ENCODE measurements at places on chromosomes 6 and 20.

- DNase-seq: no peak
Observed at GRCh38 chr6:87968435-87969278, 79.0 kb upstream of the SPACA1 start.

GRCh38 chr6:151014404-151015100 is 149.1 kb downstream of the MTHFD1L start:
- DNase-seq: no peak

- DNase-seq: no peak
Observed at GRCh38 chr6:138523347-138524210, 24.3 kb upstream of the NHSL1 start.

- DNase-seq: no peak
Observed at GRCh38 chr6:164826831-164827468, 482.5 kb downstream of the C6orf118 start.

- DNase-seq: no peak
Observed at GRCh38 chr20:10402938-10403608, 30.9 kb downstream of the MKKS start.

DNA sequence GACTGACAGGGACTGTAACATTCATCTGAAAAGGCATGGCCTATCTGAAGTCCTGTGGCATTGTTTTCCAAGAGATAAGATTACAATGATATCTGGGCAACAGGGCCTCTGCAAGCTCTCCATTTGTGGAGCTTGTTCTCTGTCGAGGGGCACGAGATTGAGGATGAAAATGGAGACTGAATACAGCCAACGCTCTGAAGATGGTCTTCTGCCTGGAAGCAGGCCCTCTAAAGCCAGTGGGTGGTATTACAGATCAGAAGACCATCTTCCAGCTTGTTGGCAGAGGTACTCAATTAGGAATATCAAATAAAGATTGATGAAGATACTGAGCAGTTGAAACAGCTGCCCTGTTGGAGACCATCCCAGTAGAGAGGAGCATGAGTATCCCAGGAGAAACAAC is 288.2 kb downstream of the CENPW start:
- DNase-seq: no peak

GRCh38 chr6:105642708-105643107 is 239.8 kb upstream of the PREP start:
- DNase-seq: peak; percentile 32

- no peak for DNase-seq
Observed at GRCh38 chr20:38651562-38651961, 50.0 kb downstream of the ARHGAP40 start.

DNA sequence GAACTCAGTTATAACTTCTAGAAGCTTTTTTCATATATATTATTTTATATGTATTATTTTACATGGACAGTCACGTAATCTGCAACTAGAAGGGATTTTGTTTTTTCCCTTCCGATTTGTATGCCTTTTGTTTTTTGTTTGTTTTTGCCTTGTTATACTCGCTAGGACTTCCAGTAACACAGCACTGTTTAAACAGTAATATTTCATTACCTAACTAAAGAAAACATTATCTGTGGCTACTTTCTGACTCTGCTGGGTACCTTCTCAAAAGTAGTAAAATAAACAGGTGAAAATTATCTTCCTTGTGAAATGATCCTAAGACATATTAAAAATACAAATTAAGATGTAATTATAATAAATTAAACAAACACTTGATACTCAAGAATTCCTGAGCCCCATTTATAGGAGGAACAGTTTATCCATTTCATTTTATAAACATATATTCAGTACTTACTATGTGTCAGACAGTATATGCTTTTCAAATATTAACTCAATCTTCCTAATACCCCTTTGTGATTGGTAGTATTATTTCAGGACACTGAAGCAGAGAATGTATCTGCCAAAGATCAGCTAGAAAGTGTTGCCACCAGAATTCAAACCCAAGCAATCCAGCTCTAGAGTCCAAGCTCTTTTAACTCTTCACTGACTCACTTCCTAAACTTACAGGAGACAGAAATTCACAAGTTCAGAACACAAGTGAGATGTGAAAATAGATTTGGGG is 65.3 kb downstream of the MAP3K5 start:
- DNase-seq: no peak

DNA sequence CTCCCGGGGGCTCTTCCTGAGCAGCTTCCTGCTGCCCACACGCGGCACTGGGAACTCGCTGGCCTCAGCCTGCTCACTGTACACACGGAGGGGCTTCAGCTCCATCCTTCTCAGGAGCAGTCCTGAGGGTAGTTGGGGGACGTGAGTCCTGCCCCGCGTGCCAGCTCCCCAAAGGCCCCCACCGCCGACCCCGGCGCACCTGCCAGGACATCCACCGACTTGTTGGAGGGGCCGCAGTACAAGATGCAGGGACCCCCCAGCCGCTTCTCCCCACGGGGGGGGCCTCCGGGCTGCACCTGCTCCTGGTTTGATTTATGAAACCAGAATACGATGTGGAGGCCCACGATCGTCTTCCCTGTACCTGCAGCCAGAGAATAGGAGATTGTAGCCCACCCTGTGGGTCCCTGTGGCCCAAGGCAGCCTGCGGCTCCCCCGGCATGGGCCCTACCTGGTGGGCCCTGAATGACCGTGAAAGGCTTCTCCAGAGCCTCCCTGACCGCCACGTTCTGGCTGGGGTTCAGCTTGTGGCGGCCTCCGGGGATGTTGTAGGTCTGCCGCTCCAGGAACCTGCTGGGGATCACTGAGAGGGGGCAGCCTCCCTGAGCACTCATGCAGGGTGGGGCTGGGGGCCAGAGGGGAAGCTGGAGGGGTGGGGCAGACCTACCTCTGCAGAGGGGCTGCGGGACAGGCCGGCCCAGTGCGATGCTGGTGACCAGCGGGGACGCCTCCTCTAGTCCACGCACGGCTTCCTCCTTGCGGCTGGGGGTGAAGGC is 7.9 kb downstream of the FNDC11 start:
- no peak for DNase-seq

DNA sequence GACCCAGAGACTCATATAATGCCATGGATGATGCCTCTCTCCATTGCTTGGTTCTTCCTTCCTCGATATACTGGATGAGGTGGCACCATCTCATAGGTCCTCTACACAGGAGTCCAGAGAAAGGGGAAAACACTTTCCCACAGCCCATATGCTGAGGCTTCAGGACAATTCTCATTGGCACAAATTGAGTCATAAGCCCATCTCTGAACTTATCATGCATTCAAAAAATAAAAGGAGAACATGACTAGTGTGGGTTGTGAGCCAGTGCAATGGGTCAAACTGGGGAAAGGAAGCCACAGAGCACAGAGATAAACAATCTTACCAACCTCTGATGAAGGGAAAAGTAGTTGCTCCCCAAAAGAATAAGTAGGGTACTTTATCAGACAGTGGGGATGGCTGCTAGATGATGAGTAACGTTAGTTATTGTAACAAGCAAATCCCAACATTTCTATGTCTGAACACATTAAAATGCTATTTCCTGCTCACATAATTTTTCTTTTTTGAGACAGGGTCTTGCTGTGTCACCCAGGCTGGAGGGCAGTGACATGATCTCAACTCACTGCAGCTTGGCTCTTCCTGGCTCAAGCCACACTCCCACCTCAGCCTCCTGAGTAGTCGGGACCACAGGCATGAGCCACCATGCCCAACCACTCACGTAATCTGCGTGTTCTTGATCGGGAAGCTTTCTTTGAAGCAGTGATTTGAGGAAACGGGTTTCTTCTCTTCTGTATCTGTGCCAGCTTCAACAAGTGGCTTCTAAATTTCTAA is 27.0 kb downstream of the SOD2 start:
- no peak for DNase-seq

- DNase-seq: no peak
Observed at GRCh38 chr20:41290804-41291389, 26.6 kb downstream of the ZHX3 start.

- peak; percentile 55 for DNase-seq
Observed at GRCh38 chr6:44096612-44097011, 30.6 kb downstream of the MRPL14 start.

DNA sequence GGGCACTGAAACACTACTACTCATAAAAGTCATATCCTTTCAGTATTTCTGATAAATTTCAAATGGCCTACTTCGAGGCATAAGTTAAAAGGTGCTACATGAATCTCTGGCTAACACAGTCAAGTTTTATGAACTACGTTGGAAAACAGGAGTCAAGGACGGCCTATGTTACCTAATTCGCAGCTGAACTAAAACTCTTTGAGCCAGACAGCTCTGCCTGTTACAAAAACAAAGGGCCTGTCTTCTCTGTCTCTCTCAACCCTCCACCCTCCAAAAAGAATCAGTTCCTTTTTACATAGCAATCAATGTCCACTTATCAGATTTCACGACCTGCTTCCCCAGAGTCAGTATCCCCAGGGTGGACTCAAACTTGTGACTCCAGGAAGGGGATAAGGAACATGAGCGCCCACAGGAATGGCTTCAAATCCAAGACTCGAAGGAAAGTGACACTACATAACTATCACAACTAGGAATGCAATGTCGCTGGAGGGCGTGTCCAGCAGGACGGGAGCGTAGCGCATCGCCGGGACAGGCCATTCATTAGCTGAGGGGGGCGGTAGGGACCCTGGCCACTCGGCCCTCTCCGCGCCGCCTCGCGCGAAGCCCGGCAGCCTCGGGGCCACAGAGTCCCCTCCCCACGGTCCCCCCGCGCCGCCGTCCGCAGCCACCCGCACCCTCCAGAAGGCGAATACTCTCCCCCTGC is 591 bp downstream of the IBTK start:
- no peak for DNase-seq

DNA sequence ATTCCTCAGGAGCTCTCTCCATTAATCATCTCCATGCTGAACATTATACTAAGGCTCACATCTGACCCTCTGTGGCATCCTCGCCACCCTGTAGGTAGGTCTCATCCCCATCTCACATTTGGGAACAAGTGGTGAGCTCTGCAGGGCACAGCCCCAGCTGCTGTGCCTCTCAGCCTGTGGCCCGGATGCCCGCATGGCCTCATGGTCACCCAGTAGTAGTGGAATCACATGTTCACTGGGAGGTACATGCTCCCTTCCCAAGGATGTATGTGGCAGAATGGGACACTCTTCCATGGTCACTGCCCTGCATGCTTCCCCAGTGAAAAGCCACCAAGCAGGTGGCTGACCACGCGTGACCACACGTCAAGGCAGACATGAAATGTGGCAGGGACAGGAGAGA is 26.3 kb upstream of the APMAP start:
- DNase-seq: no peak

- DNase-seq: no peak
Observed at GRCh38 chr6:155274106-155274505, 10.3 kb downstream of the CLDN20 start.

DNA sequence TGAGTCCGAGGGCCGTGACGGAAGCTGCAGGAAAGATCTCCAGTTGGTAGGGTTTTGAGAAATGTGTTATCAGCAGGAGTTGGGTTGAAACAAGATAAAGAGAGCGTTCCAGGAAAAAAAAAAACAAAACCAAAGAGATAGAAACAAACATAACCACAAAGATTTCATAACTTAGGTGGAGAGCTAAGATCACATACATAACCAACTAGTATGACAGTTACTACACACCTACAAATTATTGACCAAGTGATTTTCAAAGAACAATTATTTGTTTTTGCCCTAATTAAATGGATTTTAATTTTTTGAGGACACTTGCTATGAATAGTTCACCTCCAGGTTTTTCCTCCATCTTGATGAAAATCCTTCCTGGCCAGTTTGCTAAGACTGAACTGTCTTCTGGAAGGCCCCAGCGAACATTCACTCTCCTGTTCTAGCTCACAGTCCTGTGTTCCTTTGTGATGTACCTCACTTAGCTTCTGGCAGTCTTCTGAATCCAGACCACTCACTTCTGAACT is 69.4 kb downstream of the SNX9 start:
- no peak for DNase-seq

DNA sequence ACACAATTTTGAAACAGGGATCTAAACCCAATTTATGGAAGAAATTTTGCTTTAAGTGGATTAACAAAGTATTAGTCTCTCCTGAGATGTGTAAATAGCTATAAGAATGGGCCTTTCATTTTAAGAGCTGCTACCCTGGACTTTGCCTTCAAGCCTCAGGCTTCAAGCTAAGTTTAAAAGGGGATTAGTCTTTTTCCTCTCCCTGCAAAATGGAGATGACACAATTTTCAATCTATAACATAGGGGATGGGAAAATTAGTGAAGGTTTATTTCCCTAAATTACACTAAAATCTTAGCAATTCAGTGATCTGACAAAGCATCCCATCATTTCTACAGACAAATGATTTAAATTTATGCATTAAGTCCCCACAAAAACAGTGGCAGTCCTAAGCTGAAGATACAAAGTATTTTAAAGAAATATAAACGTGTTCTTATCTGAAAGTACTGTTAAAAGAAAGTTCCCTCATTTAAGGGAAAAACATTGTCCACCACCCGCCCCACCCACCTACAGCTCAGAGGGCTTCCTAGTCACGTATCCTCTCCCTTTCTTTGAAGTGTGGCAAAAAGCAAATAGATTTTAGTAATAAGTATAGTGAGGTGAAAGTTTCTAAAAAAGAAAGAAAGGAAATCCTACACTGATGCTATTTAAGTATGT is 14.5 kb downstream of the ARHGAP18 start:
- DNase-seq: no peak

GRCh38 chr20:5401277-5401875 is 84.6 kb upstream of the PROKR2 start:
- DNase-seq: no peak

GRCh38 chr6:43054206-43054943 is 724 bp upstream of the CUL7 start:
- DNase-seq: no peak

DNA sequence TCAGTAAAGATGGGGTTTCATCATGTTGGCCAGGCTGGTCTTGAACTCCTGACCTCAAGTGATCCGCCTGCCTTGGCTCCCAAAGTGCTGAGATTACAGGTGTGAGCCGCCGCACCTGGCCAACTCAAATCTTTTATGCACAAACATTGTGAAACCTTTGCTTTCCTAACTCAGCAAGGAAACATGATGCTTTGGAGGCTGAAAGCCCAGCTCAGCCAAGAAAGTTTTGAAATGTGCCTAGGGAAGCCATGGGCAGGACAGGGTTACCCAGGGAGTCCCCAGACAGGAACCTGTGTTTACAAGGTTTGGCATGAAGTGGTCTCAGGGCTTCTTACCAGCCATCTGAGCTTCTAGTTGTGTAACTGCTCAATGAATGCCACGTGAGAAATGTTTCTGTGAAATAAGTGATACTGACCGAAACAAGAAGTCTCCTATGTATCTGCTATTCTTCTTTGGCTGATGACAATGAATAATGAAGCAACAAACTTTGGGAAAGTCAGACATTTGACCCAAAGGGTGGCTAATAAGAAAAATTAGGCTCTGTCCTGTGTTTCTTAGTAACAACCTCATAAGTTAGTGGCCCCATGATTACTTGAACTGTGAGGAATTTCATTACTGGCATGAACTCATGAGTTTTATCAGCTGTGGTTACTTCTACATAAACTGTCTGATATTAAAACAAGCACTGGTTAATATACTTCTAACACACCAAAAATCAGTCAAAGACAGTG is 163.5 kb downstream of the KIF6 start:
- DNase-seq: no peak

All from amniotic stem cell (primary cell).